ENCODE measurements at places on chromosomes 3 and 15.

DNA sequence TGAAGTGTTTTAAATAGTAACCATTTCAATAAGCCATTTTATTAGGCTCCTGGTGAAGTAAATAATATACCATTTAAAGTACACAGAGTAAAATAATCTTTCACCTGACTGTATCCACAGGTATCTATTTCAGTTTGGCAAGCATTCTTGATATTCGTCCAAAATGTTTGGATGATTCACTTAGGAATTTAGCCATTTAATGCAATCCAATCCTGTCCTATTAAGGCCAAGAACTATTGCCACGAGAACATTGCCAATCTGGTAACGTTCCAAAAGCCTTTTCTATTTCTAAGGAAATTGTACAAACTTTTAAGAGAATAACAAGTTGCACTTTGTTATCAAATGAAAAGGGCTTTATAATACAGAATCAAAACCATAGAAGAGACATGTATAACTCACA is 209.8 kb upstream of the THRB start:
- DNase-seq, result no peak

GRCh38 chr3:194130807-194131589 is 5.0 kb upstream of the HES1 start:
- DNase-seq, result no peak

DNA sequence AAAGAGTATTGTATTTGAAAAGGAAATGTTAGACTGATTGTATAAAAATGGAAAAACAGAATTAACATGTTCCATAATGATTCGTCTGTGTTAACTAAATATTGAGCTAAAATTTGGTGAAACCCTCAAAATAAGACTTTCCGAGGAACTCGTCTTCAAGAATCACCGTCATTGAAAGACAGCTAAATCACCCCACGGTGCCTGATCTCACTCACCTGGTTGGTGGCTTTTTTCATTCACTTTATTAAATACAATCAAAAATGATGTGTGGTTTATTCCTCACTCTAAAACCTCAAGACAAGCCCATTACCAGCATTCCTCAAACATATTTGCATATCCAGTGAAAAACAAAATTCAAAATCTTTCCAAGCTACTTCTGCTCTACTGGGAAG is 153.9 kb downstream of the FOXP1 start:
- DNase-seq, result no peak

DNA sequence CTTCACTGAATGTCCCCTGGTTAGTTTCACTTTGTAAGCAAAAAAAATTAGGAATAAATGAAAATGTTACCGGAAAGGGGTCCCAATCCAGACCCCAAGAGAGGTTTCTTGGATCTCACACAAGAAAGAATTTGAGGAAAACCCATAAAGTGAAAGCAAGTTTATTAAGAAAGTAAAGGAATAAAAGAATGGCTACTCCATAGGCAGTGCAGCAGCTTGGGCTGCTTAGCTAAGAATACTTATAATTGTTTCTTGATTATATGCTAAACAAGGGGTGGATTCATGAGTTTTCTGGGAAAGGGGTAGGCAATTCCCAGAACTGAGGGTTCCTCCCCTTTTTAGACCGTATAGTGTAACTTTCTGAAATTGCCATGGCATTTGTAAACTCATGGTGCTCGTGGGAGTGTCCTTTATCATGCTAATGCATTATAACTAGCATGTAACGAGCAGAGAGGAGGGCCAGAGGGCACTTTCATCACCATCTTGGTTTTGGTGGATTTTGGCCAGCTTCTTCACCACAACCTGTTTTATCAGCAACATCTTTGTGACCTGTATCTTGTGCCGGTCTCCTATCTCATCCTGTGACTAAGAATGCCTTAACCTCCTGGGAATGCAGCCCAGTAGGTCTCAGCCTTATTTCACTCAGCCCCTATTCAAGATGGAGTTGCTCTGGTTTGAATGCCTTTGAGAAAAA is 41.0 kb upstream of the CMSS1 start:
- no peak for DNase-seq

GRCh38 chr15:53834214-53834613 is 74.8 kb upstream of the WDR72 start:
- DNase-seq, result no peak

GRCh38 chr3:184426691-184427141 is 46.9 kb downstream of the CHRD start:
- DNase-seq, result no peak

- DNase-seq, result no peak
Observed at GRCh38 chr15:85488997-85489396, 108.6 kb downstream of the AKAP13 start.

- no peak for DNase-seq
Observed at GRCh38 chr3:6640907-6641306, 220.0 kb upstream of the GRM7 start.

- DNase-seq, result no peak
Observed at GRCh38 chr15:94028809-94029208, 202.6 kb upstream of the MCTP2 start.

DNA sequence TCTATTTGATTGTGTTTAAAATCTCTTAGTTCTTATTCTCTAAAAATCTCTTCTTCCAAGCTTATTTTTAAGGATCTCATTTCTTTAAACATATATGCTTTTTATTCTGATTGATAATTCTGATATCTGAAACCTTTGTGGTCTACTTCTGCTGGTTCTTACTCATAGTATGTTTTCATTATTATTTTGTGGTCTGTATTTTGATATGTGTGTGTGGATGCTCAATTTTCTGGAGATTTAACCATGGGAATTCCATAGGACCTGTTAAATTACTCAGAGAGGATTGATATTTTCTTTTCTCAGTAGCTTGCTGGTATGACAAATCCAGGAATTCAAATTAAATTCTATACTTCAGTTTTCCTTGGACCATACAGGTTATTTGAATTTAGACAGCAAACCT is 14.7 kb upstream of the HHLA2 start:
- no peak for DNase-seq

GRCh38 chr3:47406762-47407149 is 25.9 kb downstream of the PTPN23 start:
- no peak for DNase-seq

Data from activated CD8-positive, alpha-beta memory T cell treated with anti-CD3 and anti-CD28 coated beads for 4 hours (primary cell).